ENCODE measurements at places on chromosomes 16 and 17.

DNA sequence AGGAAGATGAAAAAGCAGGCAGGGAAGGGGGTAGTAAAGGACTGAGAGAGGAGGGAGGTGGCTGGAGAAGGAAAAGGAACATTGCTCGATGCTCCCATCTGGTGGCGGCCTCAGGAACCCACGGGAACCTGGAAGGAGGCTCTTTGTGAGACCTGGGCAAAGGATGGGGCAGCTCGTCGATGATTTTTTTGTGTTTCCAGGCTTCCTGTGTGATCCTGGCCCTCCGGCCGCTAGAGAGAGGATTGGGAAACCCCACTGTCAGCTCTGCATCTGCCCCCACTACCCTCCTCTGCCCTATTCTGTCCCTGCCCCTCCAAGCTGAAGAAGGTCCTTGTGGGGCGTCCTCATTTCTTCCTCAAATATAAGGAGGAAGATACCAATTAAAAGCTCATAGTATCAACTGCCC lies 6.6 kb downstream of the WFIKKN2 start:
- DNase-seq = peak; percentile 13

DNA sequence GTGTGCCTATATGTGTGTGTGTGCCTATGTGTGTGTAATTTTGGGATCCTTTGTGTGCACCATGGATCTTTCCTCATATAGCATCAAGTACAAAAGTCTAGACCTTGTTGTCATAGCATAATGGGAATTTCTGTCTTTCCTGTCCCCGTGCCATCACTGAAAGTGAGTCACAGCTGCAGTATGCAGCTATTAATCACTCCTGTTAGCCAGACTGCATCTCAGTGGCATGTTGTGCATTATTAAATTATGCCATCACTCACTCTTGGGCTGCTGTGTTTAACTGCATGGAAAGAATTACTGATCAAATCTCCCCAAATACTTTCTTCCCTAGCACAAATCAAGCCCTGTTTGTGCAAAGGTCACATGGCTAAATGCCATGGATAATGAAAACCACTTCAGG lies 92.4 kb downstream of the CBLN1 start:
- DNase-seq = no peak

GRCh38 chr16:16982614-16983013 lies 488.1 kb downstream of the XYLT1 start:
- DNase-seq = peak; percentile 18

DNA sequence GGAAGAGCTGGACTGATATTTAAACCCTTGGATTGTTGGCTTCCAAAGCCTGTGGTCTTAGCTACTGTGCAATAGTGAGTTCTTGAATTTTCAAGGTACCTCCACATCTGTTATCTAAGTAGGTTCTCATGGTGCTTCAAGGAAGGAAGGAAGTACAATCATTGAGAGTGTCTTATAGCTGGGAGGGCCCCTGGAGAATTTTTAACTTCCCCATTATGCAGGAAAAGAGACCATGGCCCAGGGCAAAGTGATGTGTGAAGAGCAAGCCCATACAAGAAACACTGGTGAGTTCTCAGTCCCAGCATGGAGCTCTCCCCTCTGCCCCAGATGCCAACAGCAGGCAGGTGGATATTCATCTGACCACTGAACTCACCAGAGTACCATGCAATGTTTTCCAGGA lies 169.0 kb upstream of the IRX6 start:
- no peak for DNase-seq

GRCh38 chr17:78324391-78325075 lies 35.3 kb downstream of the SOCS3 start:
- DNase-seq = no peak

- DNase-seq = no peak
These were observed 43.7 kb downstream of the IL21R start for GRCh38 chr16:27445502-27446175.

GRCh38 chr16:31869511-31870201 lies 4.0 kb upstream of the ZNF267 start:
- no peak for DNase-seq

- no peak for DNase-seq
These were observed 7.3 kb downstream of the MFSD6L start for GRCh38 chr17:8791910-8792270.

DNA sequence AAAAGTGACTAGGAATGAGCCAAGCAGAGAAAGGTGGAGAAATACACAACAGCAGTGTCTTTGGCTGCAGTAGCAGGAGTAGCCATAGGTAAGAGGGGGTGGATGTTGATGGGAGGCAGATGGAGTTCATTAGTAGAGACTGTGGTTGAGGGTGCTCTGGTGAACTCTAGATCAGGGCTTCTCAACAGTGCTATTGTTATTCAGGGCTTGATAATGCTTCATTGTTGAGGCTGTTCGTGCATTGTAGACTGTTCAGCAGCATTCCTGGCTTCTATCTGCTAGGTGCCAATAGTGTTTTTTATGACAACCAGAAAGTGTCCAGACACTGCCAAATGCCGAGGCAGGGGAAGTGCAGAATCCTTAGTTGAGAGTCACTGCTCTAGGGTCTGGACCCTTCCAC lies 3.6 kb downstream of the ALKBH5 start:
- DNase-seq = no peak

DNA sequence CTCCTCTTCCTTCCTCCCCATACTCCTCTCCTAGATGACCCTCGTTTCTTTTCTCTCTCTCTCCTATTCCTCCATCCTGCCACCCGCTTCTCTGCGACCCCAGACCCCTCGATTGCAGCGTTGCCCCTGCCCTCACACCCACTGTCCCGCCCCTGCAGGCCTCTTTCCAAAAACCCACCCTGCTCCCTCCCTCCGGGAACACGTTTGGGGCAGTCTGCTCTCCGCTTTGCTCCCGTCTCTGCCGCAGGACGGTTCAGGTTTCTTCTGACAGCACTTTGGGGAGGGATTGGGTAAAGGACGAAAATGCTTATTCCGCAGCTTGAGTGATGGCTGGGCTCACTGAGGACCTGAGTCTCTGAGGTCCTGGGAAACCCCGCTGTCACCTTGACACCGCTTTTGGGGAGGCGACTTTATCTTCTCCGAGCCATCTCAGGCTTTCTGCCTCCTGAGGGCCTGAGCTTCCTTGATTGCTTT lies 690 bp downstream of the NDE1 start:
- no peak for DNase-seq

- no peak for DNase-seq
These were observed 31.0 kb downstream of the CTCF start for GRCh38 chr16:67593288-67593687.

GRCh38 chr16:15639061-15639568 lies 3.8 kb downstream of the MARF1 start:
- DNase-seq = no peak

GRCh38 chr17:8062807-8063483 lies 24.1 kb downstream of the ALOX15B start:
- DNase-seq = no peak

GRCh38 chr16:68202091-68202519 lies 33.8 kb downstream of the ESRP2 start:
- peak; percentile 13 for DNase-seq

GRCh38 chr16:4454623-4455022 lies 19.8 kb downstream of the NMRAL1 start:
- no peak for DNase-seq

DNA sequence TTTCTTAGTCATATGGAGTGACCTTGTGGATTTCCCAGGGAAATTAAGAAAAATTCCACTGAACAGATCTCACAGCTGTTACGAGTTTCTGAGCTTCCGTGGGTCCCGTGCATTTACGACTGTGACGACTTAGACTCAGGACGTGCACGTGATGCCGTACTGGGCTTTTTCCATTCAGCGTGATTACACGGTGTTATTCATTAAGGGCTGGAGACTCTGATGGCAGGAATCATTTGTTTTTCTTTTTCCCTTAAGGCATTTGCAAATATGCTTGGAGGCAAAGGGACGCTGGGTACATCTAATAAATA lies 57.2 kb downstream of the TBC1D16 start:
- no peak for DNase-seq

DNA sequence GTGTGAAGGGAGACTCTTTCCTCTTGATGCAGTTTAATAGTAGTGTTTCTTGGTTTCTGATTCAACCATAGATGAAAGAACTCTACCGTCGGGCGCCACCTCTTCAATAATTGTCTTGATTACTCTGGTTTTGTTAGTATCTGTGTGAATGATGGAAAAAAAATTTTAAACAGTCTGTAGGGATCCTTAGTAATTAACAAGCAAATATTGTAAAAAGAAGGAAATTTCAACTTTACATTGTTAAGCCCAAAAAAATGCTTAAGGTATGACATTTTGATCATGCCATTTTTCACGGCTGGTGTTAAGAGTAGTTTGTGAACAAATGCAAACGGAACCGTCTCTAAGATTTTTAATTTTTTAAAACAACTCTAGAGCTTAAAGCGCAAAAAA lies 4.1 kb downstream of the KRT10 start:
- DNase-seq = no peak

GRCh38 chr16:2082171-2082982 lies 34.6 kb downstream of the TSC2 start:
- DNase-seq = peak; percentile 59

DNA sequence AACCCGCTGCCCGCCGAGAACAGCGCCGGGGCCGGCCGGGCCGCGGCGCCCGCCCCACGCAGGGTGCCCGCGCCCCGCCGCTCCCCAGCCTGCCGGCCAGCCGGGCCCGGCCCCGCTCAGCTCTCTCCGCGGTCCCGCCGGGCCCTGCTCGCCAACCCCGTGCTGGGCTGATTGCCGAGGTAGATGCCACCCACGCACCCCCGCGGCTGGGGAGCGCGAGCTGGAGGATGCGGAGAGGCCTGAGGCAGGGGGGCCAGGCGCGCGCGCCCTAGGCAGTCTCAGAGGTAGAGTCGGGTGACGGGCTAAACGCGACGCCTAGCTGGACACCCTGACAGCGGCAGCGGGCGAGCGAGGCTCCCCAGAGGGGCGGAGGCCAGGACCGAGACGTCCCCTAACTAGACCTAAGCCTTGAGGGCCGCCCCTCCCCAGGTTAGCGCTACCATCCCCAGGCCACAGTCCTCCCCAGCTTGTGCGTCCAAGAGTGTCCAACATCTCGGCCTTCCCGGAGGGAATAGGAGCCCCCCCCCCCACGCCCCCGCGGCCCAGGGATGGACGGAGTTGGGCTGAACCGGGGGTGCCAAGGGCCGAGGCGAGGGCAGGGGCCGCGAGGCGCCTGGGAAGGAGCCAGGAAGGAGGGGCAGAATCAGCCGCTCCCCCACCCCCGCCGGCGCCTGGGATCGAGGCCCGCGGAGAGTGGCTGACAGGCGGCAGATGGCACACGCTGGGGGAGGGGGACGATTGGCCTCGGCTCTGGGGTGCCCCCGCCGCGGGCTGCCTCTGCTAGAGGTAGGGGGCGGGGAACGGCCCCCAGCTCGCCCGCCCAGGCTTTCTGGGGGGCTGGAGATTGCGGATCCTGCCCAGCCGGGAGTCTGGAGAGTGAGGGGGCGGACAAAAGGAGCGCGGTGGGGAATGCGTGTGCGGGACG lies 2.5 kb upstream of the ZNF423 start:
- DNase-seq = no peak

DNA sequence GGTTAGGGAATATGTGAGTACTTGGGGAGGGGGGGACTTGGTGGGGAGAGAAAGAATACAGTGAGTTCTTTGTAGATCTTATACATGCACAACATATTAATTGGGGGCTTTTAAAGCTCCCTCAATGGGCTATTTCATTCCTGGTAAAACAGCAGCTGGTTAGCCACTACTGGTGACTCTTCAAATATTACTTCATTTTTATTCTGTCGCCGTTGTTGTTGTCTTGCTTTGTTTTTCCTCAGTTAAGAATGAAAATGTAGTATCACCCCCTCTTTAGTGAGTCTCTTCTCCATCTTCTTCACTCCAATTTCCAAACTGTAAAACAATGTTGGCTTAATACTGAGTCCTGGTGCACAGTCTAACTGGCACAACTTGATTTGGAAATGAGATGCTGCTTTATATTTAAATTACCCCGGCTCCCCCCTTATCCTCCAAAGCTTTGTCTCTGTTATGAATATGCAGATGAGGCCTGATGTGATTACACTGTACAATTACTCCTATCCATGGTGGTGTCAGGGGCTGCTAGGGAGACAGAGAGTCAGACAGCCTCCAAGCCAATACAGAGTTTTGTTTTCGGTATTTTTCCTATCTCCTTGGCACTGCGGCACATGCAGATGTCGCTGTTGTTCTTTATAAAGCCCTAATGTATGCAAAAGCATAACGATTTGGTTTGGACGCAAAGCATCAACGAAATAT lies 256.9 kb upstream of the PMFBP1 start:
- no peak for DNase-seq

- no peak for DNase-seq
These were observed 24.8 kb downstream of the KLHDC4 start for GRCh38 chr16:87740909-87741424.

DNA sequence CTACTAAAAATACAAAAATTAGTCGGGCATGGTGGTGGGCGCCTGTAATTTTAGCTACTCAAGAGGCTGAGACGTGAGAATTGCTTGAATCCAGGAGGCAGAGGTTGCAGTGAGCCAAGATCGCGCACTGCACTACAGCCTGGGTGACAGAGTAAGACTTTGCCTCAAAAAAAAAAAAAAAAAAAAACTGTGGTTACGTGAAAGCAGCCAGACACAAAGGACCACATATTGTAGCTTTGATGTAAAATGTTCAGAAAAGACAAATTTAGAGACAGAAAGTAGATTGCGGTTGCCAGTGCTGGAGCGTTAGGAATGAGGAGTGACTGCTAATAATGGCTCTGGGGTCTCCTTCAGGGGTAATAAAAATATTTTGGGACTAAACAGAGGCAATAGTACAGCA lies 4.0 kb upstream of the MEAK7 start:
- DNase-seq = no peak

DNA sequence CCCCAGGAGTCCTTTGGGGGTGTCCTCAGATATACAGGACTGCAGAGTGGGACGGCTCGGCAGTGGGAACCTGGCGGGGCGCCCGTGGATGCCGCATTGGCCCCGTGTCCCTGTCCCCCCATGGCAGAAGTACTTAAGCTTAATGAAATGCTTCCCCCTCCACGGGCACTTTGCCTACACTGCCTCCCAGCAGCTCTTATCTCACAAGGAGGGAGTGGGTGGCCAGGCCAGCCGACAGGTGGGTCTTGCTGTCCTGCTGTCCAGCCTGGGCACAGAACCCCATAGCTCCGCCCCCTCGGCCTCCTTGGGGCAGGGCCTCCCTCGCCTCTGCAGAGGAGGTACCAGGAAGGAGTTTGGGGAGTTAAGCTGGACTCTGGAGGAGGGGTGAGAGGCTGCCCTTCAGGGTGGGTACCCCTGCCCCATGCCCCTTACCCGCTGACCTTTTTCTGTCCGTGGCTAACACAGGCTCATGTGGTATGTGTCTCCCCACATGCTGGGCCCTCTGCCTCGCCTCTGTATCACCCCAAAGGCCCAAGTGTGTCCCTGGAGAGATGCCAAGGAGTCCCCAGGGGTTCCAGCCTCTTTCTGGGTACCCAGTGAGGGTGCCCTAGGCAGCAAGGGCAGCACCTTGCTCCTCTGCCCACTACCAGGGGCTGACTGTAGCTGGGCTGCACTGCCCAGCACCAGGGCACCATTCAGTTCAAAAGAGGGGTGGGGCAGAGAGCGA lies 8.7 kb downstream of the THRA start:
- no peak for DNase-seq

GRCh38 chr16:18072161-18072560 lies 264.4 kb downstream of the NPIPA8 start:
- no peak for DNase-seq

DNA sequence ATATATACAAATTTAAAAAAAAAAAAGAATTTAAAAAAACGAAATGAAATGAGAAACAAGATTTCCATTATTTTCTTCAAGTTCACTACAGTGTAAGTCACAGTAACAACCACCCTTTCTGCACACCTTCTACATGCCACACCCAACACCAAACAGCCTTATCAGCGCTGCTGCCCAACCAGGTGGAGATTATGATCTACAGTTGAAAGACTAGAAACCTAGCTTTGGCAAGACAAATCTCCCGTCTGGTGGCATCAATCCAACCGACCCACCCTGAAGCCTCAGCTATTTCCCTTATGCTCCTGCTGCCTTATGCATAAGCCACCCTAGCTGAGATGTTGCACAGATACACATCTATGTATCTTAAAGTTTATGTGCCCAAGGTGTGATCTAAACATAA lies 60.8 kb downstream of the PARN start:
- no peak for DNase-seq

Data from NCI-H187 (cell line).